CD4-positive, alpha-beta T cell treated with Interleukin-6 at 100 ng/mL for 8 hours (primary cell): ENCODE measurements at places on chromosomes 12 and 14.

GRCh38 chr14:40053416-40053815 lies 621.2 kb upstream of the FBXO33 start:
- DNase-seq, result no peak

DNA sequence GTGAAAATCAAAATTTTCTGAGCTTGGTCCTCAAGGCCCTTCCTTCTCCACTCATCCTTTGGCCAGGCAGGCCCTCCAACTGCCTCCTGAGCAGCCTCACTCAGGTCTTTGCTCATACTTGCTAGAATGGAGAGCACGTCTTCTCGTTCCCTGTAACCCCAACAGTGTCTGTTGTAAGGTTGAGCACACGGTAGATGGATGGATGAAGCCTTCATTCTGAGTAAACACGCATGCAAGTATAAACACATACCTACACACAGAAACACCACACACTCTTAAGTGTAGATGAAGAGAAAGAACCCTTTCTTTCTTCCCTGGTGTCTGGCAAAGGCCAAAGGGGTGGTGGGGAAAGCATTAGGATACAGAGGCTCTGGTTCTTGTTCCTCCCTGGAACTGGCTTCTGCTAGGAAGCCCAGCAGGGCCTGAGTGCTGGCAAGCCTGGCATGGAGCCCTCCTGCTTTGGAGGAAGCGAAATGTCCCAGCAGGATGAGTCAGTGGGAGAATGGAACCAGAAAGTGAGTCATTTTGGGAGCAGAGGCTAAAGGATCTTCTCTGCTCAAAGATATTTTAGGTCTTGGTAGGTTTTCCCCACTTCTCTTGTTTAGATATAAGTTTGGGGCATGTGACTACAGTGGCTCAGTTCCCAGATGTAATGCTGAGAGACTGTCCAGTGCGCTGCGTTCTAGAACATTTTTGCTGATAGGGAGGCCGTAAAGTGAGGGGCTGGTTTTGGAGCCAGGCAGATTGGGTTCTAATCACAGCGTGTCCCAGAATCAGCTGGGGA lies 127.4 kb downstream of the CACNA1C start:
- no peak for DNase-seq

DNA sequence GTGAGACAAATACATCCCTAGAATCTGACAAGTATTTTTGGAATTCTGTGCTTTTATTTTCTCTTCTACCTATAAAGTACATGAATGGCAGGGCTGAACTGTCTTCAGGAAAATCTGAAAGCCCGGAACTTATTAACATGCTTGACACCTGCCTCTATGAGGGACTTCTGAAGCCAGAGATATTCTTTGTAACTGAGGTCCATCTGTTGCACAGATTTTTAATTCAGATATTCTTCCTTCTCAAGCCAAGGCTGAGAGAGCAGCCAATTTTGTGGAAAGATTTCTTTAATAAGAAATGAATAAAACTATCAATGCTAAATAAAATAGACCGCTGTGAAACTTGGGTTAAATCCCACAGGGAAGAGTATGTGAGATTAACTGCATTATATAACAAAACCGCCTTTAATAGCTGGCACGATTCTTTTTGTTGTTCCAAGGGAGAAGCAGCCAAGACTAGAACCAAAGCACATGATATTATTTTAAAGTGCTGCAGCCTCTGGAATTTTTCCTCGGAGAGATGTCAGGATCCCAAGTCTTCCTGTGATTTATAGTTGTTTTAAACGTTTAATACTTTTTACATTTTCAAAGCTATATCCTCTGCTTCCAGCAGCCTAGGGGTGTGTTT lies 148.9 kb downstream of the CRADD start:
- DNase-seq, result no peak

GRCh38 chr12:57148469-57149244 lies 1.2 kb upstream of the LRP1-AS start:
- no peak for DNase-seq

DNA sequence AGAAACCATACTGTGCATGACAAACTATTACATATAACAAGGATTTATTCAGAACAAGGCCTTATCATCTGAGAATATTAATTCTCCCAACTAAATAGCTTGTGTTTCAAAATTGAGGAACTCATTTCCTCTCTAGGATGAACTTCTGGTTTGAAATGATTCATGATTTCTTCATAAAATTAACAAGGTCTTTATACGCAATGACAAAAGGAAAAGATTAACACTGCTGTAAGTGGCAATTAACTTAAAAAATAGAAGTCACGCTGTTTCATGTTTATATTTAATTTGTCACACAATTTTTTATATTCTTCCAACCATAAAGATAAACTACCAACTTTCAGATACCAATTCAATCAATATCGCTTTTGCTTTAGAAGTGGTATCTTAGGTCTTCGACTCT lies 80.8 kb downstream of the GRIP1 start:
- DNase-seq, result no peak

DNA sequence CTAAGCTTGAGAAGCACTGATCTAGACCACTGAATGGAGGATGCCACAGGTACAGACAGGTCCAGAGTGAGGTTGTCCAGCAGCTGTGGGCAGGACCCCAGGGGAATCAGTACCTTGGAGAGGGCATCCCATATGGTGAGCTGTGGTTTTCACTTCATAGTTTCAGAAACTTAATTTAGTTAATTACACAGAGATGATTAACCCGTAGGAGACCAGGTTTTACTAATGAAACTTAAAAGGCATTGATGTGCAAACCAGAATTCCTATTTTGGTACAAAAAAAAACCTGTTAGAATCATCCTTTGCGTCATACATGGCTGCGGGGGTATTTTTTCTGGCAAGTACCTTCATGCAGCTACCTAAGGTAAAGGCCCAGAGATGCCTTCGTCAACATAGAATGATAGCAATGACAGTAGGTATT lies 159.3 kb downstream of the DACT1 start:
- DNase-seq, result no peak

DNA sequence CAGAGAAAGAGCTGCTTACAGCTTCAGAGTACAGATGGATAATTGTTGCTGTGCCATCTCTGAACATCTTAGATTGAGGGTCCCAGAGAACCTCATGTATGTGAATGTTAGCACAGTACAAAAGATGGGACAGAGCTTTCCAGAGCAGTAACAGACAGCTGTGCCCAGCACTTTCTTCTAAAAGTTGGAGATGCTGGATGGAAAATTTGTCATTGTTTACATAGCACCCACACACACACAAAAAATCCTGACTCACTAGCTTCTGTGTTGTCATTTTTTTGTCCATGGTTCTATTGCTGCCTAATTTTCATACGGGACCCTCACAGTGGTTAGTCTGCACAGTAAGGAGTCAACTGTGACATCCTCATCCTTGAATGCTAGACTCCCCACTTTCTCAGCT lies 374.7 kb downstream of the DIO2 start:
- no peak for DNase-seq

GRCh38 chr12:48938805-48939204 lies 13.5 kb upstream of the FKBP11 start:
- DNase-seq, result no peak

DNA sequence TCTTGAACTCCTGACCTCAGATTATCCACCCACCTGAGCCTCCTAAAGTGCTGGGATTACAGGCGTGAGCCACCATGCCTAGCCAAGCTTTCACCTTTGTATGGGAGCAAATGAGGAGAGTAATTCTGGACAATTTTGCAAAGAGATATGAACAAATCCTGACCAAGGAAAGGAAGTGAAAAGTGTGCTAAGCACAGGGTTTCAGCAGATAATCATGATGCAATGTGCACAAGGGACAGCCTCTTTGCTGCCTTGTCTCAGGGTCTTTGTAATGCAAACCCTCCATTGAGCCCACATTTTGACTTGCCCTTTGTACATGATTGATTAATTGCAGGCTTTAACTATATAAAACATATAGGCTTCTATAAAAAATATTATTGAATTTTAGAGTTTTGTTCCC lies 9.2 kb upstream of the PYGL start:
- DNase-seq, result no peak
